Activated T-cell treated with anti-CD3 and anti-CD28 coated beads for 1 hour (primary cell): ENCODE measurements at places on chromosomes 7 and 10.

DNA sequence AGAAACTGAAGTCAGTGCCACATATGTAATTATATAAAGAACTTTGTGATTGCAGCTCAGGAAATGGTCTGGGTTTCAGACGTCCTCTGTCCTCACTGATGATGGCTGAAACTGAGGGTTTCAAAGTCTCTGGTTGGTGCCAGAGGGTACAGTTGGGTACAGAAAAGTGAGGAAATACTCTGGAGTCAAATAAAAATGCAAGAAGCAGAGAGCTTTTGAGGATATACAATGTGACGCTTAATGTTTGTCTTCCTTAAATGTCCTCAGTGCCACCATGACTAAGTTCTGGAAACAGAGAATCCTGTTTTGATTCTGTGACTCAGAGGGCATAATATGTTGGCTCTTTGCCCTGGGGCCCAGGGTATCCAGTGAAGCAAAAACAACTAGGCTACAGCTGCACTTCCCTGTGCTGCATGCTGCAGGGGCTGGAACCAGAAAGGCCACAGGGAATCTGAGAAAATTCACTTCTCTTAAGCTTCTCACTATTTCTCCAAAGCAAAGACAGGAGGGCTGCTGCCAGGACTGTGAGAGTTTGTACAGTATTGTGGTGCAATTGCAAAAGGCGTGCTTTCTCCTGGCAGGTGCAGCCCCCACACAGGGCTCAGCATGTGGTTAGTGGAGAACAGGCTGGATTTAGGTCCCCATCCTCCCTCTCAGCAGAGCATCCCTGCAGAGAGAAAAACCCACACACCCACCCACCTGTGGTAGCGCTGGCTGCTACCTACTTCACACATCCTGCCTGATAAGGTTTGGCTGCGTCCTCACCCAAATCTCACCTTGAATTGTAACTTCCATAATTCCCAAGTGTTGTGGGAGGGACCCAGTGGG lies 169.5 kb upstream of the SVIL start:
- no peak for DNase-seq

GRCh38 chr7:139072796-139073195 lies 36.7 kb downstream of the ZC3HAV1 start:
- DNase-seq, result no peak

GRCh38 chr10:65570143-65571010 lies 1355.5 kb upstream of the LRRTM3 start:
- DNase-seq, result no peak

DNA sequence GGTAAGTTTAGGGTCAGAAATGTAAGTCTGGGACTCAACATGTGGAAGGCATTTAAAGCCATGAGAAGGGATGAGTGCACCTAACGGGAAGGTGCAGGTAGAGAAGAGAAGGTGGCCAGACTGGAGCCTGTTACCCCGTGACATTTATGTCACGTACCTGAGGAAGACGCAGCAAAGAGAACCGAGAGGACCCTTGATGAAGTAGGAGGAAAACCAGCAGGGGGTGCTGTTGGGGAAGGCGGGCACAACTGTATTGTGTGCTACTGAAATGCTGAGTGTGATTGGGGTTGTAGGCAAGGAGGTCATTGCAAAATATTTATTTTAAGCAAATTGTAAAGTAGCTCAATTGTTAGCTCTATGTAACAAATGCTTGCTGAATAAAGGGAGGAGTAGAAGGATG lies 338.2 kb upstream of the PRKCQ start:
- peak; percentile 72 for DNase-seq

DNA sequence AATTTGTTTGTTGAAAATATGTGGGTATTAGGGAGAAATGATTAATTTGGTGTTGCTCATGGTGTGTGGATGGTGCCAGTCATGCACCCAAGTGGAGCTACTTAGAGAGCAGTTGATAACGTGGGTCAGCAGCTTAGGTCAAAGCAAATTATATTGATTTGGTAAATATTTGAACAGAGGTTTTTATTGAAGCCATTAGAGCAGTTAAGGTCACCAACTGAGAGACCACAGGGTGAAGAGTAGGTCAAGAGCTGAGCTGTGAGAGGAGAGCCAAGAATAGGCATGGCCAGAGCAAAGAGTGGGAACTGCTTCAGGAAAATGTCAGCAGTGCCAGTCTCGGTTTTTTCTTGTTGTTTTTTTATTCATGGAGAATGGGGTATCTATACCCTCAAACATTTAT lies 97.9 kb downstream of the TMEM168 start:
- DNase-seq, result no peak

- no peak for DNase-seq
Measured at GRCh38 chr10:131810036-131810804, 90.6 kb upstream of the PPP2R2D start.

GRCh38 chr10:7421526-7421925 lies 10.7 kb upstream of the SFMBT2 start:
- DNase-seq, result no peak

DNA sequence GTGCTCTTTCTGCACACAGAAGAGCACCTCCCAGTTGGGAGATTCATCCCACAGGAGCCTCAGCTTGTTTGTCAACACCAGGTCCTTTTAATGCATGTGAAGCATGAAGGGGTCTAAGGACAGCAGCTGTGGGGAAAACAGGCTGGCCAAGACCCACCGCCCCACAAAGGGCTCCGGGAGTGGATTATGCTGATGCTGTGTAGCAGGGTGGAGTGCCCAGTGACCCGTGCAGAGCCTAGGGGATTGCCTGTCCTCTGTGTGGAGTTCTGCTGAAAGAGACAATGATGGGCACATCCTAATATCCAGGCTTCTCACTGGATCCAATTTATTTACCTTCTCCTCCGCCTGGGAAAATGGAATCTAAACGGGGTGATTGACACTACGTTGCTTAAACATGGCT lies 74.0 kb downstream of the PIP4K2A start:
- no peak for DNase-seq

DNA sequence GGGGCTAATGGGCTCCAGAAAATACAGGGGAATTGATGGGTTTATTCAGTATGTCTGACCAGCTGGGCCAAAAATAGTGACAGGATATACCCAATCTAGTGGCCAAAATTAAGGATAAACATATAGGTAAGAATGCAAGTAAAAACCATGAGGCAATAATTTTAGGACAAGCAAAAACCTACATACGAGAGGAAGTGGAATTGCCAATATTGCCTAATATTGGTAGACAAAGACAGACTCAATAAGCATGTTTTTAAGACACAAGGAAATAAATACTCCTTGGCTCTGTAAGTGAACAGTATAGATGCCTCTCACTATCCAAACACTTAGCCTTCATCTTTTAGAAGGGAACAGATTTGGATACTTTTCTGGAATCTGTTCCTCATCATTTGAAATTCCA lies 51.0 kb downstream of the ATXN7L1 start:
- DNase-seq, result no peak

DNA sequence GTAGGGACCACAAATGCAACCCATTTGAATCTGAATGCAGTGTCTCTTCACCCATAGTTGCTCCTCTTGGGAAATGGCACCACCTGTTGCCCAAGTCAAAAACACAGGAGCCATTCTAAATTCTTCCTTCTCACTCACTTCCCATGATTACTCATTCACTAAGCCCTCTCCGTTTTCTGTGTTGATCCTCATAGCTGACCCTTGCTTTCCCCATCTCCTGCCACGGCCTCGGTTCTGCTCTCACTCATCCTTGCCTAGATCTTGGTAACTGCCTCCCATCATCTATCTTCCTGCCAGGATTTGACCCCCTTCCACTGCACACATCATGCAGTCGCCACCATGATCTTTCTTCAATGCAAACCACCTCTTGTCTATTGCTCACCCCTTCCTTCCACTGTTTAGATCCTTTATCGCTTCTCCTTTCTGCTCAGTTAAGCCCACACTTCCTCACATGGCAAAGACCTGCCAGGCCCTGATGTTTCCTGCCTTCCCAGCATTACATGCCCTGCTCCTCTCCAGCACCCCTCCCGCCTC lies 19.0 kb upstream of the CPN1 start:
- DNase-seq, result no peak

- DNase-seq, result no peak
Measured at GRCh38 chr7:27148756-27149641, 1.4 kb upstream of the HOXA6 start.

DNA sequence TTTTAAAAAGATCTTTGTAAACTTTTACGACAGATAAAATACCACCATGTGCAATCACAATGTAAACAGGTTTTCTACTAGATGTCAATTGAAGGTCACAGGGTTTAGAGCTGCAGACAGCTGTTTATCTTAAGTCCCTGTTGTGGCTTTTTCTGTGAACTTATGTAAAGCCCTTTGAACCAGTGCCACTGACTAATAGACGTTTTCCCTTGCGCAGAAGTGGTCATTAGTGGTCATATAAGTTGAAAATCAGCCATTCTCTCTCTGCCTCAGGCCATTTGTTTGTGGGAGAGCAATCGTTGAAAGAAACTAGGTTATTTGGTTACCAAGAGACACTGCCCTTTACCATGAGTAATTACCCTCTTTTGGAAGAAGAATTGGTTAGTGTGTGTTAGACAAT lies 23.9 kb downstream of the CACNB2 start:
- DNase-seq, result no peak

DNA sequence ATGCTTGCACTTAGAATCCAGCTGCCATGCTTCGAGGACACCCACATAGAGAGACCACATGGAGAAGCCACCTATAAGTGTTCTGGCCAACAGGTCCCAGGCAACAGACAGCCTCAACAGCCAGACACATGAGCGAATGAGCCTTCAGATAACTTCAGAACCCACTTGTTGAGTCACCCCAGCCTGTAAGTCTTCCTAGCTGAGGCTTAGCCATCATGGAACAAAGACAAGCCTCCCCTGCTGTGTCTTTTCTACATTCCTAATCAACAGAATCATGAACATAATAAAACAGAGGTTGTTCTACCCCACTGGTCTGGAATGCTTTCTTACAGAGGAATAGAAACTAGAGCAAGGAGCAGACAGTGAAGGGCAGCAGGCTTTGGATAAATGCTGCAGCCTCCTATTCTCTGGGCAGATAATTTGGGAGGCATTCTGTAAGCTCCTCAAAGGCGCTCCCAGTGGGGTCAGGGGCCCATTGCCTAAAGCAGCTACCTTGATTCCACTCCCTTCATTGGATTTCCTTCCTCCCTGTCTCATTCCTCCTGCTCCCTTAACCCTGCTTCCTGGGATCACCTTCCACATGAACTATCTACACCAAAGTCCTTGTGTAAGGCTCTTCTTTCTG lies 4.6 kb downstream of the TLL2 start:
- no peak for DNase-seq

GRCh38 chr7:98630149-98630548 lies 13.1 kb downstream of the NPTX2 start:
- DNase-seq, result no peak

GRCh38 chr10:101066146-101066895 lies 4.5 kb downstream of the KAZALD1 start:
- DNase-seq, result peak; percentile 33

- no peak for DNase-seq
Measured at GRCh38 chr10:103854265-103854685, 1.1 kb downstream of the SH3PXD2A start.

DNA sequence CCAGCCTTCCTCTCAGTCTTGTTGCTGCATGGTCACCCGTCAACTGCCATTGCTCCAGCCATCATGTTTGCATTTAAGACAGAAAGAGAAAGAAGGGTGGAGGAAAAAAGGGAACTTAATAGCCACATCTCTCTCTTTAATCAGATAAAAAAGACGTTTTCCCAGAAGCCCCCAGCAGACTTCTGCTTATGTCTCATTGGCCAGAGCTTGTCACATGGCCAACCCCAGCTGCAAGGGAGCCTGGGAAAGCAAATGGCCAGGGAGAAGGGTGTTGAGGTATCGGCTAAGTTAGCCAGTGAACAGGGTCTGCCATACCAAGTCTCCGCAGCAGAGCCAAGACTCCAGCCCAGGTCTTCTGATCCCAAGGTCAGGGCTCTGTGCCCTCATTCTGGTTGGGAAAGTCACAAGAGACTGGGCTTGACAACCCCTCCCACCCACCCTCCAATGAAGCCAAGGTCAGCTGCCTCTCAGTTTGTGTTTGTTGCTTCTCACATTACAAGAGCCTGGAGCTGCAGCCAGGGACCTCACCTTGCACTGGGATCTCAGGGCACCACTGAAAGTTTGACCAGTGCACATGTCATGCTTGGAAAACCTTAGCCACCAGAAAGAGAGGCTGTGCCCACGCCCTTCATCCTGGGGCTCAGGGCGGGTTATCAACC lies 80.3 kb upstream of the LYZL2 start:
- no peak for DNase-seq

GRCh38 chr7:91212582-91212981 lies 51.7 kb upstream of the FZD1 start:
- DNase-seq, result no peak

DNA sequence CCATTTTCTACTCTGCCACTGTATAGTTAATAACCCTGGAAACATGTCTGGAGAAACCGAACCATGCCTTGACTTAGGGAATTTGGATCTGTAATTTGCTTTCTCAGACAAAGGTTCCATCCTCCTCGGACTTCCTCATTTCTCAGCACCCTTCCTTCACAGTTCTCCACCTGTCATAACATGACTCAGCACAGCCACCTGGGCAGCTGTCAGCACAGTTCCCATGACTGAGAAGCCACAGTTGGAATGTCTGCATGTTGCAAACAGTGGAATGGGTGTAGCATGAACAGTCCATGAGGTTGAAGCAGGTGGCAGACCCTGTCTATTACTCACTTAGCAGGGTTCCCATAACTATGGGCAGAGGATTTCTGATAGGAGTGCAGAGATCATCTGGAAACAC lies 634 bp upstream of the OR9A4 start:
- no peak for DNase-seq

- DNase-seq, result no peak
Measured at GRCh38 chr7:132901241-132901640, 180.6 kb downstream of the CHCHD3 start.

GRCh38 chr10:34908481-34908880 lies 93.4 kb upstream of the PARD3 start:
- DNase-seq, result no peak

DNA sequence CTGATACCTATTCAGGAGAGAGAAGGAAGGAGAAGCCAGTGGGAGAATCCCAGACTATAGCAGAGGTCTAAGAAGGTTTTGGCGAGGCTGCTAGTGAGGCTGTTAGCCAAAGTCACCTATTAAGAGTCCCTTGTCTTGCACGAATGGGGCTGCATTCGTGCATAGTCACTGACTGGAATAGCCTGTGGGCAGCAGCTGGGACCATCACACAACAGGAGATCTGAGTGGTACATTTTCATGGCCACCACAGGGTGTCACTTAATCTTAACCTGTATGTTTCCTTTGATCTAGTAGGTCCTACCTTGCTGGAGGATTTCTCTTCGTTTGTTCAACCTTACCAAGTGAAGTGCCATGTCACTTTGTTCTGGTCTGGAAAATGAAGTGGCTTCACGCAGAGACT lies 319.9 kb downstream of the BMPER start:
- DNase-seq, result no peak

DNA sequence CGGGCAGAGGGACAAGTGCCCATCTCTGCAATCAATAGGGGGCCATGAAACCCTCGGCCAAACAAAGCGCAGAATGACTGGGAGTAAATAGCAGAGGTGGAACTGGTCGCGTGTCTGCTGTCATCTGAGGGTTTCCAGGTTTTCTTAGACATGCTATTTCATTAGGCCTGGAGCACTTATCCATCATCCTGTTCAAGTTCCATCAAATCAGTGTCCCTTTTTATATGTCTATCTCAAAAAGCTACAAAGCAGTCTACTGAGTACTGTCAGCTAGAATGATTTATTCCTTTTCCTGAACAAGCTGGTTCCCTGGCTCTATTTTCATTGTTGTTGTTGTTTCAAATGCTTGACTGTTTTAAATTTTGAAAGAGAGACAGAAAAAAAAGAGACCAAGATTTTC lies 590.5 kb downstream of the PARD3 start:
- no peak for DNase-seq
